ENCODE measurements at places on chromosomes 3 and 15. TPM values are rescaled to one million over a fixed set of nuclear protein-coding genes. Genes with fewer than 3 reads are reported as not detected.

The CACNA1D gene
- 1.1 TPM for total RNA-seq

The U2SURP gene
- total RNA-seq = 43.7 TPM

The ARHGEF26 gene
- total RNA-seq = 1.2 TPM

The GOLGA6D gene
- not detected for total RNA-seq

The CPA3 gene
- total RNA-seq = 1.4 TPM

The ANKRD63 gene
- not detected for total RNA-seq

The PLA2G4D gene
- not detected for total RNA-seq

The HTR3C gene
- total RNA-seq = not detected

The TMEM40 gene
- 4.5 TPM for total RNA-seq

The SLC24A5 gene
- not detected for total RNA-seq

The DNAH12 gene
- total RNA-seq = 0.16 TPM

The PPP1R2 gene
- total RNA-seq = 39.7 TPM

The KNL1 gene
- 0.96 TPM for total RNA-seq

The FGF7 gene
- 34.1 TPM for total RNA-seq

The CAPN3 gene
- total RNA-seq = 6.0 TPM

The EPHA6 gene
- total RNA-seq = 0.19 TPM

The EAF1 gene
- 7.6 TPM for total RNA-seq

The TADA3 gene
- total RNA-seq = 45.3 TPM

The PLS1 gene
- 2.6 TPM for total RNA-seq

The HRG gene
- total RNA-seq = not detected

The TRPM1 gene
- not detected for total RNA-seq

The GRAMD2A gene
- not detected for total RNA-seq

The LINGO1 gene
- total RNA-seq = 0.96 TPM

The NANOGP8 gene
- total RNA-seq = not detected

The BOC gene
- 6.7 TPM for total RNA-seq

The DYNLT2B gene
- 3.9 TPM for total RNA-seq

The SEMA5B gene
- total RNA-seq = 5.3 TPM

The TM4SF4 gene
- not detected for total RNA-seq

The ZNF80 gene
- not detected for total RNA-seq
